ENCODE measurements at places on chromosomes 13 and 19. TPM values are rescaled to one million over a fixed set of nuclear protein-coding genes. Genes with fewer than 3 reads are reported as not detected.

Gene LGALS4
- 3.4 TPM for polyA plus RNA-seq

Gene IZUMO2
- polyA plus RNA-seq: 1.8 TPM

Gene TRPM4
- polyA plus RNA-seq: 23.3 TPM

Gene GAPDHS
- polyA plus RNA-seq: not detected

Gene ZNF729
- 0.27 TPM for polyA plus RNA-seq

Gene FFAR2
- polyA plus RNA-seq: 0.25 TPM

Gene ENOX1
- 9.0 TPM for polyA plus RNA-seq

Gene NFIX
- 92.6 TPM for polyA plus RNA-seq

Gene ZNF665
- polyA plus RNA-seq: 8.4 TPM

Gene SPRY2
- polyA plus RNA-seq: 62.1 TPM

Gene ARMC6
- polyA plus RNA-seq: 36.8 TPM

Gene GNG7
- 7.1 TPM for polyA plus RNA-seq

All from left lung (tissue), 14 donors.